ENCODE measurements at places on chromosomes 13 and 19. TPM values are rescaled to one million over a fixed set of nuclear protein-coding genes. Genes with fewer than 3 reads are reported as not detected.
A peak's percentile ranks its signal among the peaks of the same experiment; 100 is the strongest.

- peak overlapping the region; percentile 93 for H3K27ac ChIP-seq
- peak; percentile 23 for DNase-seq
- no peaks in the 10 kb centered on the region for H3K36me3 ChIP-seq
Observed at GRCh38 chr19:6270076-6270745, 9.6 kb downstream of the MLLT1 start.

DNA sequence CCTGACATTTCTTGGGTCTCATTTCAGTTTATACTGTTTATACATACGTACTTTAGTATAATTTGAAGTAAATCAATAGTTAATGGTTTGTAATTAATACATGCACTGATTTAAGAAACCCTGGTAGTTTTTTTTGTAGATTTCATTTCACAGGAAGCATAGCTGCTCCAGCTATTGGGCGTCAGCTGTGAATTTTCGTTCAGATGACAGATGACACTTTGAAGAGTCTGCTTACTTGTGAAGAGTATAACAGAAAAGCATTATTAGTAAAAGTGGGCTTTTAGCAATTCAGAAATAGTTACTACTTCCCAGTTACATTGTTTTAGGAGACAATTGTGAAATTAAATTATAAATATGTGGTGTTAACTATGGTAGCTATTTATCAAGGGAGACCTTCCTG is 44.4 kb downstream of the METTL21C start:
- no peak overlapping the region for H3K27ac ChIP-seq
- no peaks in the 10 kb centered on the region for H3K36me3 ChIP-seq
- H3K4me3 ChIP-seq = no peak overlapping the region
- H3K27me3 ChIP-seq = no peaks in the 10 kb centered on the region
- H3K4me1 ChIP-seq = peaks cover 3% of the 10 kb centered on the region

DNA sequence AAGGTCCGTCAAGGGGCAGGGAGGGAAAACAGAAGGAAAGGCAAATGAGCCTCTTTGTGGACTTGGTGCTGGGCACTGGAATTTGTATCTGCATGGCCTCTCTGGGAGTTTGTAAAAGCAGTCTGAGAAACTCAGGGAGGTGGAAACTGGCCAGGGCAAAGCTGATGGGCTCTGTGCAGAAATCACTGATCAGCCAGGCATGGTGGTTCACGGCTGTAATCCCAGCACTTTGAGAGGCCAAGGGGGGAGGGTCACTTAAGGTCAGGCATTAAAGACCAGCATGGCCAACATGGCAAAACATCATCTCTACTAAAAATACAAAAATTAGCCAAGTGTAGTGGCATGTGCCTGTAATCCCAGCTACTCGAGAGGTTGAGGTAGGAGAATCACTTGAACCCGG is 369.9 kb upstream of the ZNF507 start:
- H3K4me3 ChIP-seq = no peak overlapping the region
- no peaks in the 10 kb centered on the region for H3K36me3 ChIP-seq
- no peaks in the 10 kb centered on the region for H3K4me1 ChIP-seq
- no peaks in the 10 kb centered on the region for H3K27me3 ChIP-seq

- DNase-seq = no peak
- H3K27me3 ChIP-seq = no peaks in the 10 kb centered on the region
- no peaks in the 10 kb centered on the region for H3K36me3 ChIP-seq
- H3K27ac ChIP-seq = no peak overlapping the region
- H3K4me3 ChIP-seq = no peak overlapping the region
Observed at GRCh38 chr13:58018020-58018419, 386.5 kb downstream of the PCDH17 start.

IRF3 gene
- total RNA-seq = 8.2 TPM

CYP2A6 gene
- total RNA-seq = not detected

DNA sequence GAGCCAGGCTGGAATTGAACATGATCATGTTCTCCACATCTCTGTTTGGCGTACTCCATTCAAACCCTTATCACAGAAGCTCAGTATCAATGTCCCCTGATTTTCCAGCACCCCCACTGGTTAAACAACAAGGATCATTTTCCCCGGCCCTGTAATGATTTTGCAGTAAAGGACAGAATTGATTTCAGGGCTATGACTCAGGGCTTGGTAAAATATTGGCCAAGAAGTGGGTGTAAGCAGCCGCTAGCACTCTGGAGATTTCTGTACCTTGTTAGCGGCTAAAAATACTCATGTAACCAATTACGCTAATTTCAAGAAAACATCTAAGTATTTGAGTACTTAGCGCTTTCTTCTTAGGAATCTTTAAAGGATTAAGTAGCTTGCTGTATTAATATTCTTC is 69.5 kb upstream of the FNDC3A start:
- no peaks in the 10 kb centered on the region for H3K36me3 ChIP-seq
- H3K4me1 ChIP-seq = no peaks in the 10 kb centered on the region
- no peak overlapping the region for H3K4me3 ChIP-seq

GRCh38 chr19:8206147-8207087 is 2.8 kb upstream of the CERS4 start:
- no peak overlapping the region for H3K4me3 ChIP-seq
- no peak for DNase-seq
- H3K36me3 ChIP-seq = no peaks in the 10 kb centered on the region
- no peak overlapping the region for H3K27ac ChIP-seq
- no peaks in the 10 kb centered on the region for H3K27me3 ChIP-seq

DNA sequence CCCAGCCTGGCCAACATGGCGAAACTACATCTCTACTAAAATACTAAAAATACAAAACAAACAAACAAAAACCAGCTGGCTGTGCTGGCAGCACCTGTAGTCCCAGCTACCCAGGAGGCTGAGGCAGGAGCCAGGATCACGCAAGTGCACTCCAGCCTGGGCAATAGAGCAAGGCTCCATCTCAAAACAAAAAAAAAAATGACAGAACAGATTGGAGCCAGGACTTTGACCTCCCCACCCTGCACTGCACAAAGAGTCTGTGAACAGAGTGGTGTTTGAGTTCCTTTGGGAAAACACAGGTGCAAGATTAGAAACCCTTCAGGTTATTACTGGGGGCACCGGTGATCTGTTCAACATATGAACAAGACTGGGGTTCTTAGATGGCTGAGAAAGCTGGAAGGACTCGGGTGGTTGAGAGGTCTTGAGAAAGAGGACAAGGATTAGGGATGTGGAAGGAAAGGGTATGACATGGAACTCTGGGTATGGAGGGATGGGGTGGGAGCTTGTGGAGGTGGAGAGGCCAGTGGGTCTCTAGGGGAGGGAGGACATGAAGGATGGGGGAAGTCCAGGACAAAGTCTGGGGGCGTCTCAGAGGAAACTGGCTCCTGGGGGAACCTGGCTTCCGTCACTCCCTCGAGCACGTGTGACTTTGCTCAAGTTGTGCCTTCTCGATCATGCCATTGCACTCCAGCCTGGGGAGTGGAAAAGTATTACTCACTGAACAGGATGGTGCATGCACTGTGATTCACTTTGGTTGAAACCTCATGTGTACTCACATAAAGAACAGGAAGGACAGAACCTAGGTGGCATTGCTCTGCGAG is 25.9 kb downstream of the RCN3 start:
- H3K27me3 ChIP-seq = no peaks in the 10 kb centered on the region
- no peak for DNase-seq
- peak overlapping the region; percentile 40 for H3K27ac ChIP-seq
- H3K4me3 ChIP-seq = no peak overlapping the region
- no peaks in the 10 kb centered on the region for H3K4me1 ChIP-seq

DNA sequence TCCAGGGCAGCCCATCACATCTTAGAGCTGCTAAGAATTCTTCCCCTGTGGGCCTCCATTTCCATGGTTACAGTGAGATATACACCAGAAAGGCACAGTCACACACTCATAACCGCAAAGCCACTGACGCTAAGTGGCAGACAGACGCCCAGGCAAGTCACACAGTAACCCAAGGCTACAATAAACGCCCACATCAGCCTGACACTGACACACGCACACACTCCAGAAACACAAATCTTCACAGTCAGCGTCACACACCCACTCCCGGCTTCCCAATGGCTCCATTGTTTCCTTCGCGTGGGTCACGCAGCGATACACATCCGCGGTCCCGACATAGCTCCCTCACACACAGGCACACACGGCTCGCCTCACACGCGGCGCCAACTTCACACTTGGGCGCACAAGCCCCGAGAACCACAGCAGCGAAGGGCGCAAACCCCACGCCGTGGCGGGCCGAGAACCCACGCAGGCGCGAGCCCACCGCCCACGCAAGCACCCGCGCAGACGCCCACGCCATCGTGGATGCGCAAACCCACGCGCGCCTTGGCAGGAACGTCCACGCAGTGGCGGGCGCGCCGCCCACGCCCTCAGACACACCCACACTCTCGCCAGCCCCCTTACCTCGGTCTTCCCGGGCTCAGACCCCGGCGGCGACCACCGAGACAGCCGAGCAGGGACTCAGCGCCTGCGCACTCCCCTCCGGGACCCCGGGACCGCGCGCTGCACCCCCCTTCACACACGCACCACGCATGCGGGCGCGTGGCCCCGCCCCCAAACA is at the start of gene ZNF667:
Gene ZNF667, minus strand, starts transcription at position 695 of the 778 bp plus-strand sequence. CDS start 14,975 bp downstream, outside the sequence.
- no peaks in the 10 kb centered on the region for H3K36me3 ChIP-seq
- no peaks in the 10 kb centered on the region for H3K4me1 ChIP-seq
- peak within 1 kb of the TSS; percentile 61 for H3K4me3 ChIP-seq
- DNase-seq = no peak
- peak within 1 kb of the TSS; percentile 76 for H3K27ac ChIP-seq
- no peaks in the 10 kb centered on the region for H3K27me3 ChIP-seq

DNA sequence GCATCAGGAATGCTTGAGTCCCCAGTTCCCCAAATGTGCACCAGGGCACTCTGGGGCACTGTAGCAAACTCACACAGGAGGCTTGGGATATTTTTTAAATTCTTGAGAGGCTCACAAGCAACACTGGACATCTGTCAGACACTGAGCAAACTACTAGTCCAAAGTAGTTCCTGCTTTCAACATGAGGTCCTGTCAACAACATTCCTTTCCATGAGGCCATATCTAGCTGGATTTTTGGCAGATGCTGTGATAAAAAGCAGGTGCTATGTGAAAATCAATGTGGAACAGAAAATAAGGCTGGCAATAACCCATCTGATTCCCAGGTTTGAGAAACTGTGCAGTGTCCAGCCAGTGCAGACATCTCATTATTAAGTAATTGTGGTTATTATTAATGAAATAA is 50.5 kb downstream of the STARD13 start:
- no peaks in the 10 kb centered on the region for H3K36me3 ChIP-seq
- H3K27ac ChIP-seq = peak overlapping the region; percentile 8
- no peak for DNase-seq
- H3K4me3 ChIP-seq = no peak overlapping the region

GRCh38 chr13:42396901-42397655 is 125.1 kb downstream of the AKAP11 start:
- no peaks in the 10 kb centered on the region for H3K27me3 ChIP-seq
- no peaks in the 10 kb centered on the region for H3K4me1 ChIP-seq
- no peaks in the 10 kb centered on the region for H3K36me3 ChIP-seq
- H3K27ac ChIP-seq = no peak overlapping the region
- no peak overlapping the region for H3K4me3 ChIP-seq
- DNase-seq = no peak

DNA sequence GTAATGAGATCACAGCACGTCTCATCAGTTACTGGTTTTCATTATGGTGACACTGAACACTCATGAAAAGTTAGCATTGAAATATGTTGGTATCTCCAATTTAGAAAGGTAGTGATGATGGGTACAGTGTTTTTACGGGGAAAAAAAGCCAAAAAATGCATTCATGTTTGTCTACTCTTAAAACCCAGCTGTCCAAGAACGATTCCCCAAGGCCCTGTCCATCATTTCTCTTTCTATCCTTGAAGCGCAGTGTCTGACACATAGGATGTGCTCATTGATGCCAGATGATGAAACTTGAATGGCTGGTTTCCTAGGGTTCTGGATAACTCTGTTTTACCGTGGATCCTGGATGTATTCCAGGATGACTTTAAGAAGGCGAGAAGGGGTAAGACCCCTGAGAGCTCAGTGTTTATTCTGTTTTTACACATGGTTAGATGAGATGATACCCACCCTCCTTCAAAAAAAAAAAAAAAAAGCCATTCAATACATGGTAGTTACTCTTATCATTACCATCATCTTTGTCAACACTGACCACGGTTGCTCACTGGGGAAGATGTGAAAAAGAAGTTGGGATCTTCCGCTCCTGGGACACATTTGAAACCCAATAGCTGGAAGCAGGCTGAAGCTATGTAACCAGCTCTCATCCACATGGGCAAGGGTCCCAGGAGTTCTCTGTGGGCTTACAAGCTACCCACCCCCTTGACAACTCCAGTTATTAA is 22.5 kb downstream of the SERP2 start:
- no peaks in the 10 kb centered on the region for H3K36me3 ChIP-seq
- no peaks in the 10 kb centered on the region for H3K27me3 ChIP-seq
- no peaks in the 10 kb centered on the region for H3K4me1 ChIP-seq
- DNase-seq = no peak
- peak overlapping the region; percentile 66 for H3K27ac ChIP-seq

ZNF8 gene
- 6.9 TPM for total RNA-seq

FUT1 gene
- total RNA-seq = 3.9 TPM

DNA sequence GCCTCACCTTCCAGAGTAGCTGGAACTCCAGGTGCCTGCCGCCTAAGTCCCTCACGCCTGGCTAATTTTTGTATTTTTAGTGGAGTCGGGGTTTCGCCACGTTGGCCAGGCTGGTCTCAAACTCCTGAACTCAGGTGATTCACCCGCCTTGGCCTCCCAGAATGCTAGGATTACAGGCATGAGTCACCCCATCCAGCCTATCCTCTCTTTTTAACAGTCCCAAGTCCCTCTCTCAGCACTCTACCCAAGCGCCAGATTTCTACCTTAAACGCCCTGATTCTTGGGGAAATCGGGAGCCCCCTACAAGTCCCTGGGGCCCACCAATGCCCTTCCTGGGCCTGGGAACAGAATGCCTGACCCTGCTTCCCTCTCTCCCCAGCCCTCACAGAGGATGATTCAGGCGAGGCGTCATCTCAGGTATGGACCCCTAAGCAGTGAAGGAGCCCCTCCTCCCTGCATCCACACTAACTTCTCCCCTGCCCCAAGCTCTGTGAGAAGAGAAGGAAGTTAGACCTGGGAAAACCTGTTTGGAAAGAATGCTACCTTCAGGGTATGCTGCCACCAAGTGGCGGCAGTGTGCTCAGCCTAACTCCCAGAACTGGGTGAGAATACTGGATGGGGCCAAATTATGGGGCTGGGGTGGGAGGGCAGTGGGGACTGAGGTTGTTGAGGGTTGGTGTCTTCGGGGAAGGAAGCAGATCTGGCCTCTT is 20.8 kb upstream of the EBI3 start:
- H3K4me1 ChIP-seq = no peaks in the 10 kb centered on the region
- no peak overlapping the region for H3K4me3 ChIP-seq
- H3K36me3 ChIP-seq = no peaks in the 10 kb centered on the region
- DNase-seq = no peak
- H3K27me3 ChIP-seq = no peaks in the 10 kb centered on the region

CABP5 gene
- total RNA-seq = not detected

CYP4F2 gene
- not detected for total RNA-seq

DNA sequence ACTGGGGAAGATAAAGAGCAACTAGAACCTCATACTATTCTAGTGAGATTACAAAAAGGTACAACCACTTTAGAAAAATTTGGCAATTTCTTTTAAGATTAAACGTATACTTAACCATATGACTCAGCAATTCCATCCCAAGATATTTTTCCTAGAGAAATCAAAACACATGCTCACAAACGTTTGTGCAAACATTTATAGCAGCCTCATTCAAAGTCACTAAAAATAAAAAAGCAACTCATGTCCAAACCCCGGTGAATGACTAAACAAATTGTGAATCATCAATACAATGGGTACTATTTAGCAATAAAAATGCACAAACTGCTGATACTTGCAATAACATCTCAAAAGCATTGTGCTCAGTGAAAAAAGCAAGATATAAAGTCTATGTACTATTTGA is 121.5 kb downstream of the FRY start:
- H3K36me3 ChIP-seq = no peaks in the 10 kb centered on the region
- H3K27ac ChIP-seq = no peak overlapping the region
- no peaks in the 10 kb centered on the region for H3K4me1 ChIP-seq
- no peak overlapping the region for H3K4me3 ChIP-seq
- no peak for DNase-seq

- no peaks in the 10 kb centered on the region for H3K4me1 ChIP-seq
- no peak for DNase-seq
- no peaks in the 10 kb centered on the region for H3K36me3 ChIP-seq
- H3K27ac ChIP-seq = no peak overlapping the region
- H3K27me3 ChIP-seq = no peaks in the 10 kb centered on the region
Observed at GRCh38 chr19:11446652-11447301, 11.3 kb downstream of the PRKCSH start.

All from uterus (tissue), 4 donors.